ENCODE measurements at places on chromosomes 1 and 21.

DNA sequence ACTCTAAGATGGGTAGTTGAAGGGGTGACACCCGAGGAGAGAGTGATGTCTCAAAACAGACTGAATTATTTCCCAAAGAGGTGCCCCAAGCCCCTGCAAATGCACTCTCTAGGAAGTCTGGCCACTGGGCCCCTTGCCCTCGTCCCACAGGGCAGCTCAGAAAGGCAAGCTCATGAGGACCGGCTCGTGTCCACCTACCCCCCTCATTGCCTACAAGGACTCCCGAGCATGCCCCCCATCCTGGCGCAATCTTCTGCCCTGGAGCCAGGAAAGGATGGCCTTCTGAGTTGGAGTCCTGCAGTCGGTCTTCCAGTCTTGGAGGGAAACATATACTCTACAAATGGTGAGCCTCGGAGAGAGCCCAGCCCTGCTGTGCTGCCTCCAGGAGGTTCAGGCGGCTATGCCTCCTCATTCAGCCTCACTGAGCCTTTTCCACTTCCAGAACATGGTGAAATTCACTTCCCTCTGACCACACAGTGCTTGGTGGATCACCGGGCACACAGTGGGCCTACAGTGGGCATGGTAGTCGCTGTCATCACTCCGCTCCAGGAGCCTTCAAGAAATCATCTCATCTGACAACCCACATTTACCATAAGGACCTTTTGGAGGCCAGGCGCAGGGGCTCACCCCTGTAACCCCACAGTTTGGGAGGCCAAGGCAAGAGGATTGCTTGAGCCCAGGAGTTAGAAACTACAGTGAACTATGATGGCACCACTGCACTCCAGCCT is 5.8 kb upstream of the WNT3A start:
- no peaks in the 10 kb centered on the region for H3K36me3 ChIP-seq
- DNase-seq: no peak
- H3K27ac ChIP-seq: no peak overlapping the region
- no peaks in the 10 kb centered on the region for H3K4me1 ChIP-seq
- H3K4me3 ChIP-seq: no peak overlapping the region
- peaks cover 14% of the 10 kb centered on the region for H3K27me3 ChIP-seq

GRCh38 chr1:153506831-153507413 is 28.9 kb downstream of the S100A6 start:
- DNase-seq: no peak
- no peak overlapping the region for H3K4me3 ChIP-seq
- peaks cover 20% of the 10 kb centered on the region for H3K4me1 ChIP-seq
- H3K27me3 ChIP-seq: no peaks in the 10 kb centered on the region
- peak overlapping the region; percentile 86 for H3K27ac ChIP-seq
- H3K36me3 ChIP-seq: no peaks in the 10 kb centered on the region

- H3K27ac ChIP-seq: no peak overlapping the region
- no peak overlapping the region for H3K4me3 ChIP-seq
- H3K4me1 ChIP-seq: peaks cover 3% of the 10 kb centered on the region
- DNase-seq: no peak
- H3K36me3 ChIP-seq: no peaks in the 10 kb centered on the region
- H3K27me3 ChIP-seq: no peaks in the 10 kb centered on the region
Observed at GRCh38 chr21:16427587-16428087, 697.9 kb downstream of the USP25 start.

GRCh38 chr1:151061704-151062103 is 1.5 kb downstream of the MLLT11 start:
- peaks cover 17% of the 10 kb centered on the region for H3K36me3 ChIP-seq
- H3K27me3 ChIP-seq: no peaks in the 10 kb centered on the region
- peak overlapping the region; percentile 99 for H3K27ac ChIP-seq
- peak overlapping the region; percentile 79 for H3K4me3 ChIP-seq

GRCh38 chr1:85743814-85744213 is 35.6 kb upstream of the ZNHIT6 start:
- H3K27me3 ChIP-seq: no peaks in the 10 kb centered on the region
- DNase-seq: no peak
- no peak overlapping the region for H3K4me3 ChIP-seq
- no peaks in the 10 kb centered on the region for H3K4me1 ChIP-seq
- H3K27ac ChIP-seq: no peak overlapping the region

GRCh38 chr1:219326843-219327242 is 153.2 kb downstream of the LYPLAL1 start:
- no peak overlapping the region for H3K27ac ChIP-seq
- no peak overlapping the region for H3K4me3 ChIP-seq
- H3K36me3 ChIP-seq: no peaks in the 10 kb centered on the region
- H3K27me3 ChIP-seq: no peaks in the 10 kb centered on the region
- DNase-seq: no peak

DNA sequence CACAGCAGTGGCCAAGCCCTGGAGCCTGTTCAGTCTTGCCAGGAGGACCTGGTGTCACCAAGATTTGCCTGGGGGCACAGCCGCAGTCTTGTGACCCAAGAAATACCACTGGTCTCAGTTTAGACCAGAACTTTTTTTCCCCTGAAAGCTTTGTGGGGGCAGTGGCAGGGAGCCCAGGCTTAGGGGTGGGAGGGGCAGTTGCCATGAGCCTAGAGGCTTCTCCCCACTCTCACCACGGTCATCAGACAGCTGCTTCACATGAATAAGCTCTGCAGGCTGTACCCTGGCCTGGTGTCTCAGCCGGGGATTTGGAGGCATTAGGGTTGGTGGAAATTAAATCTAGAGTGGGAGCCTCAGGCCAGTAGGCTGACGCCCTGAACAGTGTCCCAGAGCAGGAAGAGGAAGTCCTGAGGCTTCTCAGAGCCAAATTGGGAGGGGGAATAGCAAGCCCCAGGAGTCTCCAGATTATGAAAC is 73.7 kb downstream of the SLC16A1 start:
- H3K4me3 ChIP-seq: no peak overlapping the region
- H3K27me3 ChIP-seq: no peaks in the 10 kb centered on the region
- no peaks in the 10 kb centered on the region for H3K4me1 ChIP-seq
- H3K27ac ChIP-seq: no peak overlapping the region

DNA sequence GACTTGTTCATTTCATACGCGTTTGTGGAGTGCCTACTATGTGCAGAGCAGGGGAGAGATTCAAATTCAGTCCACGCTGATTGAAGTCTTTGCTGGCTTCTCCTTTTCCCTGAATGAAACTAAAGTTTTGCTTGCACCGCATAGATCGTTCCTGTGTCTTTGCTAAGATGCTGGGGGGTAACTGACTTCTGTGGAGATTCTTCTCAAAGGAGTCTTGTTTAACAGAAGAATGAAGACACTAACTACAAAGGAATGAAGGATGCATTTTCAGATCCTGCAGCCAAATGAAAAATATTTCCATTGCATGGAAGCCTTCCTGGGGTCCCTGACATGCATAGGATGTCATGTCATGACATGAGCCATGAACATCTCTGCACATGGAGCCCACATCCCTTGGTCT is 26.9 kb upstream of the H6PD start:
- no peak for DNase-seq
- H3K27me3 ChIP-seq: no peaks in the 10 kb centered on the region
- no peak overlapping the region for H3K4me3 ChIP-seq
- no peak overlapping the region for H3K27ac ChIP-seq
- no peaks in the 10 kb centered on the region for H3K4me1 ChIP-seq
- no peaks in the 10 kb centered on the region for H3K36me3 ChIP-seq

DNA sequence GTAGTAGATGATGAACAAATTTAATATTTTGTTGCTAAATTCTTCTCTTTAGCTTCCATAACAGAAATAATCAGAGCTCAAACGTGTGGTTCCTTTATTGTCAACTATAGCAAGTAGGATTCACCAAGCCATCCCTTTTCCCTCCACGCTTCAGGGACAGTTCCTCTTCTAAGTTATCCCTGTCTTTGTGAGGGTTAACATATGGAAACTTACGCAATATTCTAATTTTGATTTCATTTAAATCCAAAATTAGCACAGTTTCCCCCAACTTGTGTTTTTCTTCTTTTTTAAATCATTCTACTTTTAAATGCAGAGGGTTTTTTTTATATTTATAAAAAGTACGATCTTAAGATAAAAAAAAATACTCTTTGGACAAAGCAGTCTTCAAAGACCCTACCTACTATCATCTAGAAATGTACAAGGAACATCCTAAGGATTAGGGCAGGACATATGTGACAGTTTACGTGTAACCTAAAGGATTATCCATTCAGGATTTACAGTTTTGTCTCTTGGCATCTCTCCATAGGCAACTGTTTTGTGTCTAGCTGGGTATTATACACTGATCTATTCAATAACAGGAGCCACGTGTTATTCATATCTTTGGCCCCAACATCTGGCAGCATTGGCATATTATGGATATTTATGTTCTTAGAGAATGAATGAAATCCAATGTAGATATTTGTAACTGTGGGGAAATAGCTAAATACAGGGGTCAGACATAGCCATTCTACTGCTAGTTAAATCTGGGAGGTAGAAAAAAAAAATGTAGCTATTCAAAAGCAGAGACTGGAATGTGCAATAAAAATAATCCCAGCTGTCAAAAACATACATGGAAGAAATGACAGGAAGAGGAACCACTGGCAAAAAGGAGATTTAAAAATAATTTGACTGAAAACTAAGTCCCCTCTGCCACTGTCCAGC is 272.9 kb downstream of the NEGR1 start:
- H3K36me3 ChIP-seq: no peaks in the 10 kb centered on the region
- H3K4me1 ChIP-seq: no peaks in the 10 kb centered on the region
- no peak for DNase-seq
- H3K4me3 ChIP-seq: no peak overlapping the region
- no peak overlapping the region for H3K27ac ChIP-seq
- no peaks in the 10 kb centered on the region for H3K27me3 ChIP-seq

- no peak for DNase-seq
- no peaks in the 10 kb centered on the region for H3K4me1 ChIP-seq
- no peak overlapping the region for H3K4me3 ChIP-seq
- H3K27ac ChIP-seq: no peak overlapping the region
Observed at GRCh38 chr1:148160343-148161052, 8.4 kb upstream of the NBPF11 start.

GRCh38 chr21:36156815-36157670 is at the start of gene DOP1B:
Gene DOP1B (plus strand): TSS chr21:36156824. CDS start chr21:36164734, 7,910 bp downstream.
- H3K4me3 ChIP-seq: peak within 1 kb of the TSS; percentile 69
- no peaks in the 10 kb centered on the region for H3K27me3 ChIP-seq
- H3K27ac ChIP-seq: 0 out of 2 replicates have a peak within 1 kb of the TSS, but pooled peaks have one; percentile 43
- no peaks in the 10 kb centered on the region for H3K36me3 ChIP-seq

- no peaks in the 10 kb centered on the region for H3K27me3 ChIP-seq
- H3K4me3 ChIP-seq: peak within 1 kb of the TSS; percentile 85
- peak; percentile 92 for DNase-seq
- H3K4me1 ChIP-seq: peaks cover 35% of the 10 kb centered on the region
Observed at GRCh38 chr1:62687903-62688686, at the start of gene DOCK7. Gene DOCK7 (minus strand): TSS chr1:62688386. CDS start chr1:62688264, 122 bp downstream.

GRCh38 chr1:2787163-2787911 is 14.2 kb downstream of the TTC34 start:
- no peak overlapping the region for H3K4me3 ChIP-seq
- H3K36me3 ChIP-seq: no peaks in the 10 kb centered on the region
- no peaks in the 10 kb centered on the region for H3K4me1 ChIP-seq
- peak; percentile 30 for DNase-seq
